ENCODE measurements at places on chromosomes 5 and 9.

DNA sequence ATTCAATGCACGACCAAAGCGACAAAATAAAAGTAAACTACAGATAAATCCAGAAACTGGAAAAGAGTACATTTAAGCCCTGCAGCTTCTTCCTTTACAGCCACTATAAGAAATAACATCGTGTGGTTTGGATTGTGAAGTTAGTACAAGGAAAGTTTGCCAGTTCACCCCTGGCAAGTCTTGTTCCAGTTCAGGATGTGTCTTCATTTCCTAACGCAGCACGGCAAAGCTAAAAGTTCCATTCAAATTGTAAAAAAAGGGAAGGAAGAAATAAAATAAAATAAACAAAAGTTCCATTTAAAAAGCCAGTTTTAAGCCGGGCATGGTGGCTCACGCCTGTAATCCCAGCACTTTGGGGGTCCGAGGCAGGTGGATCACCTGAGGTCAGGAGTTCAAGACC, 83.3 kb upstream of the RETREG1 start:
- no peak for DNase-seq

DNA sequence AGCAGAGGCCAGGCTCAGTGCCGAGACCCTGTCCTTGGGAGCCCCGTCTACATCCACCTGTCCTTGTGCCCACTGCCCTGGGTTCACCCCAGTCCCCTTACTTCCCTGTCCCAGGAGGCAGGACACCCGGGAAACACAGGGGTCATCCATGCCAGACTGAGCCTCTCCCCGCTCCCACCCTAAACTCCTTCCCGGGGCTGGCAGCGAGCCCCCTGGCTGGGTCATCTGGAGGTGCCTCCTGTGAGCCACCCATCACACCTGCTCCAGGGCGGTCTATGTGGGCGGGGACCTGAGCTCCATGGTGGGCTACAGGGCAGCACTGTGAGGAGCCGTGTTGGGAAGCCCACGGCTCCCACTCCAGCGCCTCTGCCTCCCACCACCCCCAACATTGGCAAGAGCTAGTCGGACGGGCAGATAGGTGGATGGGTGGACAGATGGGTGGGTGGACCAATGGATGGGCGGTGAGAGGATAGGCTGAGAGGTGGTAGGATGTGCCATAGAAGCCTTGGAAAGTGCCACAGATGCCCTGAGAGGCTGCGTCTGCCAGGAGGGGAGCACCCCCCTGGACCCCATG, 42.5 kb upstream of the RXRA start:
- no peak for DNase-seq

DNA sequence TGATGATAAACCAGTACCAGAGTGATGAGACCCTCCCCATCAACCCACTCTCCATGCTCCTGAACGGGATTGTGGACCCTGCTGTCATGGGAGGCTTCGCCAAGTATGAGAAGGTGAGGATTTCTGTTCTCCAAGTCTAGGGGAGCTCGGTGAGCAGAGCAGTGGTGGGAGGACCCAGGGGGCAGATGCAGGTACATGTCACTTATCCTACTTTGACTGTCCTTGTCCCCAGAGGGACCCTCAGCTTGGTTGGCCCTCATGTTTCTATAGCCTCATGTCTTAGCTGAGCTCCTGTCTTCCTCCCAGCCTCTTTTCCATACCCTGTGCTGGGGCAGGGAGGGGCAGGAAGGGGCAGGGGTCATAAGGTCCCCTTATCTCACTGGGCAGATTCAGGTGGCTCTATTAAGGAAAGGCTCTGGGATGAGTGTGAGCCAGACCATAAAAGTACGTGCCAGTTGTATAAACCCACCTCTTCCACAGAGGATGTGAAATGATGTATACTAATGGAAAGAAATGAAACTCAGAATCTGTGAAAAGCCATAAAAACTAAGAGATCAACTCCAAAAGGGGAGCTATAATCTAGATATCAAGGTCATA, 38.0 kb upstream of the FOXI1 start:
- DNase-seq = no peak

GRCh38 chr9:16883586-16883985, 13.1 kb upstream of the BNC2 start:
- DNase-seq = no peak

DNA sequence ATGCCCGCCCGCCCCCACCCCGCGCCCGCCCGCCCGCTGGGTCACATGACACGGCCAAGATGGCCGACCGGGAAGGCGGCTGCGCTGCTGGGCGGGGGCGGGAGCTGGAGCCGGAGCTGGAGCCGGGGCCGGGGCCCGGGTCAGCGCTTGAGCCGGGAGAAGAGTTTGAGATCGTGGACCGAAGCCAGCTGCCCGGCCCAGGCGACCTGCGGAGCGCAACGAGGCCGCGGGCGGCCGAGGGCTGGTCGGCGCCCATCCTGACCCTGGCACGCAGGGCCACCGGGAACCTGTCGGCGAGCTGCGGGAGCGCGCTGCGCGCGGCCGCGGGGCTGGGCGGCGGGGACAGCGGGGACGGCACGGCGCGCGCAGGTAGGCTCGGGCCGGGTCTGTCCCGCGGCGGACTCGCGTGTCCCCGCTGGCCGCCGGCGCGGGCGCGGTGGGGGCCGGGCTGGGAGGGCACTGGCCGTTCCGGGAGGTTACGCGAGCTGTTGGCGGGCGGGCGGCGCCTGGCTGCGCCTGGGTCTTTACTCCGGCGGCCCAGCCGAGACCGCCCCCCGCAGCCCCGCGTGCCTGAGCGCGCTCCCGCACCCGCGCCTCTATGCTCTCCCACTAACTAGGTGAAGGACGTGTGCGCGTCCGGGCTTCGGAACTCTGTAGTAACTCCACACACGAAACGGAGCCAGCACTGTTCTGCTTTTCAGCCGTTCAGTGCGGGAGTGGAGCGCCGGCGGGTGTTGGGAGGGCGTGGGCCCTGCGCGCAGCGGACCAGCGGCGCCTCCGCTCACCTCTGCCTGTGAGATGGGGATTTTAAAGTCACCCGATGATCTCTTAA, at the start of gene RUFY1:
Gene RUFY1 (plus strand): TSS at position 44 of the 832 bp plus-strand sequence. CDS start 16 bp downstream, at position 60.
- DNase-seq = no peak

DNA sequence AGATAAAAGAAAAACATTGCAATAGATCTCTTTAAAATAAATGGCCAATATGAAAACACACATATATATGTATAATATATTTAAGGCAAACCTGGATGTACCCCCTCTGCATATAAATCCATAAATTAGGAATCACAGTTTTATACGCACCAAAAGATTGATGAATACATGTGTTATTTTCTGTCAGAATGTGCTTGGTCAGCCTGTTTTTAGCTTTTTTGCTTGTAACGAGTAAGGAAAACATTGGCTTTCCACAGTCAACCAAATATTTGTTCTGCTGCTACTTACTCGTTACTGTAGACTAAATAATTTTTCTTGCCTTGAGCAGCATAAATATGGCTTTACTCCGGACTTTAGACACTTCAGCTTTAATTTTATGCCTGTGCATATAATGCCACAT, 173.7 kb downstream of the CWC27 start:
- no peak for DNase-seq

GRCh38 chr5:179596421-179596820, 27.1 kb downstream of the HNRNPH1 start:
- DNase-seq = no peak

GRCh38 chr9:95494022-95494415, 22.8 kb downstream of the PTCH1 start:
- DNase-seq = no peak

- no peak for DNase-seq
Measured at GRCh38 chr9:122227575-122227900, 1.2 kb downstream of the LHX6 start.

- no peak for DNase-seq
Measured at GRCh38 chr5:115246361-115246991, 16.2 kb downstream of the PGGT1B start.

- DNase-seq = no peak
Measured at GRCh38 chr9:95133325-95133705, 184.2 kb downstream of the FANCC start.

DNA sequence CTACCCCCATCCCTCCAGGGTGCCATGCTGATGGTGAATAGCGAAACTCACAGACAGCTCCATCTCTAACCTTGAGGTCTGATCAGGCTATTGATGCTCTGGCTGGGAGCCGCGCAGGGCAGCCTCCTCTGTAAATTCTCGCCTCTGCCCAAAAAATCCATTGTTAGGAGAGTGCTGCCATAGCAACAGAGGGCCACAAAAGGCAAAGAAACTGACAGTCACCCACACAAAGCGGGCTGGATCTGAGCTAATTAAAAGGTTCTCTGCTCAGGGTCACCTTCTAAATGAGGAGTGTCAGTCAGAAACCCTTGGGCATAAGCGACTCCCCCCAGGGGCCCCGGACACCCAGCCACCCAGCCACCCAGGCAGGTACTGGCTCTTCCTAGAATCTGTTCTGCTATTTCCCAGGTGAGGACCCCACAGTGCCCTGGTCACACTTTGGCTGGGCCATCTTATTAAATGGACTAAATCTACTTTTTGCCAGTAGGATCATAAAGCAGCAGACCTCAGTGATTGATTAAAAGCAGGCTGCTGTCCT, 126.7 kb downstream of the MED10 start:
- no peak for DNase-seq

DNA sequence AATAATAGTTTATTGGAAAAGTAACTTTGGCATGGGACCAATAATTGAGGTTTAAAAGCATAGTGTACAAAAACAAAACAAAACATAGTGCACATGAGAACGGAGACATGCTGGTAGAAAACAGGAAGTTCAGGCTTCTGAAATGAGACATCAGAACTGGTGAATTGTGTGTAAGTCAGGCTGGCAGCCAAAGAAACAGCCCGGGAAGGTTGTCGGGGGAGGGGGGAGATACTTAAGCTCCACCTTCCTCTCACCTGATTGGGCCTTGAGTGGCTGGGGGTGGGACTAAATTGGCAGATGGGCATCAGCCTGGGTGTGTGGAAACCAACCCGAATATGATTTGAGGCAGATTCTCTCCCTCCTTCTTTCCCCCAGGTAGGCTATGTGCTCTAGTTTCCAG, 256.3 kb downstream of the SMARCA2 start:
- no peak for DNase-seq

GRCh38 chr5:122423221-122423620, 111.2 kb downstream of the SNCAIP start:
- DNase-seq = no peak

GRCh38 chr5:82655078-82655477, 376.9 kb upstream of the RPS23 start:
- no peak for DNase-seq

DNA sequence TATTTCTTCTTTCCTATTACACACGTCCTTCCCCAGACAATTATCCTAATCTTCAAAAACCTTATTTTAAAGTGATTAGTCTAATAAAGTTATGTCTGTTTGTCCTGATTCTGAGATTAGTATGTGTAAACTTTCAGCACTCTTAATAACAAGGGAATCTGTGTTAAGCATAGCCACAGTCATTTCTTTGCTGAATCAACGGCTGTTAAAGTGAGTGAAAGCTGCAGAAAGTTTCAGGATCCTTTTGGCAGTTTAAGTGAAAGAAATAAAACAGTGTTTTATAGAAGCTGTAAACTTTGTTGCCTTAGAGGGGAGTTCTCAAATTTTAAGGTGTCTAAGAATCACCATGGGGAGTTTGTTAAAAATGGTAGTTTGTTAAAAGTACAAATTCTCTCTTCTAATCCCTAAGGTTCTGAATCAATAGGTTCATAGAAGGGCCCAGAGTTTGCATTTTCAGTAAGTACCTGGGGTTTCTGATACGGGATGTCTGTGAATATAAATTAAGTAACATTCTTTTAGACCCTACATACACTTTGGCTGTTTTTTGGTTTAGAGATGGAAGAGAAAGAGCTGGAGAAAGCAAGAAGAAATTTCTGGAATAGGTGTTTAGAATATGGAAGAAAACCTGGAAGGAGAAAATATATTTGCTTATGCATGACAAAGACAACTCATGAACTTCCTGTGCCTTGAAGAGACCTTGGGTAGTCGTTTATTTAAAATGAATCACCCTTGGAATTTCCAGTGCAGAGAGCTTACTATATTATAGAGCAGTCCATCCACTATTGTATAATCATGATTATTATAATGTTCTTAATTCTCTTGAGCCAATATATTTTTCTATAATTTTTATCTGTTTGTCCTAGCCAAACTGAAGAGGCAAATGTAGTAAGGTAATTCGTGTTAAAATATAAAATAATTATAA, 45.7 kb downstream of the SCAMP1 start:
- DNase-seq = no peak

DNA sequence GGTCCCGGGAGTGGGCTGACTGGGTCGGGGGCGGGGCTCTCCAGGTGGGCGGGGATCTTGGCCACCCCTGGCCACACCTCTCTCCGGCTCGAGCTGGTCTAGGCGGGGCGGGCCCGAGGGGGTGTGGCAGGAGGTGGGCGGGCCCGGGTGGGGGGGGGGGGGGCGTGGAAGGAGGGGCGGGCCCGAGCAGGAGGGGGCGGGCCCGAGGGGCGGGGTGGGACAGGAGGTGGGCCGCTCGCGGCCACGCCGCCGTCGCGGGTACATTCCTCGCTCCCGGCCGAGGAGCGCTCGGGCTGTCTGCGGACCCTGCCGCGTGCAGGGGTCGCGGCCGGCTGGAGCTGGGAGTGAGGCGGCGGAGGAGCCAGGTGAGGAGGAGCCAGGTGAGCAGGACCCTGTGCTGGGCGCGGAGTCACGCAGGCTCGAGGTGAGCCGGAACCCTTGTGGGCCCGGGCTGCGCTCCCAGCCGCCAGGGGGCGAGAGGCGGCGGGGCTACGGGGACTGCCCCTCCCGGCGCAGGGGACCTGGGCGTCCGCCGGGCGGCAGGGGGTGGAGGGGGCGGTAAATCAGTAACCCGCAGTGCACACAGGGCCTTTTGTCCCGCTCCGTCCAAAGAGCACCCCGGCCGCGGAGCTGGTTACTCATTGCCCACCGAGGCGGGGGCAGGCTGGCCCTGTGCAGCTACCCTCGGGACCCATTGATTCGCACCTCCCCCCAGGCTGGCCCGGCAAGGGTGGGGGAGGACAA, at the start of gene FGFR4:
Gene FGFR4 (plus strand): TSS at position 262 of the 744 bp plus-strand sequence. CDS start 2,688 bp downstream, outside the sequence.
- no peak for DNase-seq

DNA sequence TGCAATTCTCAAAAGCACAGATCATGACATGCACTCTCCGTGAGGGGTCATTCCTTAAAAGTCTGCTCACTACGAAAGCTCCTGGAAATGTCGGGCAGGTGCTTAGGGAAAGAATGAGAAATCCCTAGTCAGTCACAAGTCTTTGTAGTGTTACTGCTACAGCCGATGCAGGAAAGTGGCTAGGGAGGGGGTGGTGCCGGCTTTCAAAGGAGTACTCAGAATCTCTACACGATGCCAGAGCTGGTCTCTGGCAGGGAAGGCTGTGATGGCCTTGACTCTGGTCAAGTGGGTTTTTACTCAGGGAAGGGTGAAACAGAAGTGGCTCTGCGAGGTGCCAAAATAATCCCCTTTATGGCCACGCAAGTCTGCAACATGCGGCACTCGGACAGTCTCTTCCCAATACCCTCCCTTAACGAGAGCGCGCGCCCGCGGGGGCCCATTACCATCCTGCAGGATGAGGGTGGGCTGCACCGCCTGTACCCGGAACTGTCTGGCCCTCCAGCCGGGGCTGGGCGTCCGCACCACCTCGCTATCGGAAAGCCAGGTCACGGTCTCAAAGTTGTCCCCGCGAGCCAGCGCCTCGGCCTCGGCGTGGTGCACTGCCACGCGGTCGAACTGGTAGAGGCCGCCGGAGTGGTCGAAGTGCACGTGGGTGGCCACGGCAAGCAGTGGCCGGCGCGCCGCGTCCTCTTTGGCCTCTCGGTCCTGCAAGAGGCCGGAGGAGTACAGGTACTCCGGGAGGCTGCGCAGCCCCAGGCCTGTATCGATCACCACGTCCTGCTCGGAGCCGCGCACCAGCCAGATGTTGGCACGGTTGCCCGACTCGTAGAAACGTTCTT, 956 bp downstream of the MBLAC2 start:
- DNase-seq = no peak
